ENCODE measurements at places on chromosomes 12 and 14.

DNA sequence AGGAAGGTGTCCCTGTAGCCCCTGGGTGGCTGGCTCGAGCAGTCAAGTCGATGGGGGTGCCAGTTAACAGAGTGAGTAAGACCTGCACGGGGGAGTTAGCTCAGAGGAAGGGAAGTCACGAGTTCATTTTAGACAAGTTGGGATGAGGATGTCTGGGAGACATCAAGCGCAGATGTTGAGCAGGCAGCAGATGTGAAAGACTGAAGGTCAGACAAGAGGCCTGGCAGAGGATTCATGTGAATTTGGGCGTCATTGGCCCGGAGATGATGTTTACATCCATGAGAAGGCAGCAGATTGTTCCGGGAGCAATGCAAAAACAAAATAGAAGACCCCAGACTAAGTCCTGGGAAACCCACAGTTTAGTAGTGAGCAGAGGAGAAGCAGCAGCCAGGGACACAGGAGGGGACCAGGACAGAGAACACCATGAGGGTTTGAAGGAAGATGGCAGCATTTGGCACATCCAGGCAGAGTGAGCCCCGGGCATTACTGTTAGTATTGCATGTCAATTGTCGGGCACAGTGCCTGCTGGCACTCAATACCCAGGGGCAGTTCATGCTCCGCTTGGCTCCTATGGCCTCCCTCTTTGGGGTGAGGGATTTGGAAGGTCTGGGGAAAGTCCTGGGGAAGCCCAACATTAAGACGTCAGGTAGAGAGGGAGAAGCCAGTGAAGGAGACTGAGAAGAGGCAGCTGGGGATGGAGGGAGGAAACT is 15.1 kb downstream of the LTBP2 start:
- no peak for DNase-seq

DNA sequence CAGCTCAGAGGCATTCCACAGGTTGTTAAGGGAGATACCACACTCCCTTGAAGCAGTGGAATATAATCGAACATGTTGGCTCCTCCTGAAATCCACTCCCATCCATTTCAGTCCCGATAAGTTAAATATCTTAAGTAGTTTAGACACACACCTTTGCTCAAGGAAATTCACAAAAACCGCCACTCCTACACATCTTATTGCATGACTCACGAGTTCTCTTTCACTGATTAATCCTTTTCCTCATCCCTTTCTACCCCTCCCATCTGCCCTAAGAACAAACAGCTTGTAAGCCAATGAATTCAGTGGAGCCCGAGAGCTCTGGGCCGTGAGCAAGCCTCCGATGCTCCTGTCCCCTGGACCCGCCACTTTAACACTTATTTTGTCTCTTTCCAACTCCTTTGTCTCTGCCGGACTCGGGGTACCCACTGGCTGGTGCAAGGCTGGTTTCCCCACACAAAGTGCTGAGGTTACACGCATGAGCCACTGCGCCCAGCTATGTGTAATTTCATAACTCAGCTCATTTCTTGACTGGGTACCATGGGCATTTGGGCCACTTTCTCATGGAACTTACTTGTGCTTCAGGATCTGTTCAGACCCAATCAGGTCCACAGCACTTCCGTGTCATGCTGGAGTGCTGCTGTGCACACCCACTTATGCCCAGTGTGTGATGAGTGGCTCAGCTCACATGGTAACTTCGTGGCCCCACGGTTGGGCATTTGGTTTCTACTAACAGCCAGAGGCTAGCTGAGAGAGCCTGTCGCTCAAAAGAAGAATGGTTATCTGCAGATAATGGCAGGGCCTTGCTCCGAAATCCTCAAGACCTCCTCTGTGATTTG is 171.8 kb upstream of the ALG10B start:
- no peak for DNase-seq

- DNase-seq = no peak
These were observed 2.2 kb downstream of the PDZRN4 start for GRCh38 chr12:41190338-41190737.

DNA sequence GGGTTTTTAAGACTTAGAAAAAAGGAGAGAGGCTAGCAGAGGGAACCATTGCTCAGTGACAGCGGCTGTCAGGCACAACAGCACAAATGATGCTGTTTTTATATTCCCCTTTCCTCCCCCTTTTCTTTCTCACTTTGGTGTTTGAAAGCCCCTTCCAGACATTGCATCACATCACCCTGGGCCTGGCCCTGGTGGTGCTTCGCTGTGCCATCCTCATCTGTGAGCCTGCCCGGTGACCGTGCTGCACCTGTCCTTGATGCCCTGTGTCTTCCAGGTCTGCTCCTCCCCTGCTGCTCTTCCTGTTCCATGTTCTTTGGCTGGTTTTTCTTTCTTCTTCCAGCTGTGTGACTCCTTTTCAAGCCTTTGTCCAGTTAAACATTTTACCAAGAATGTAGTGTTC is 24.8 kb downstream of the KLC1 start:
- DNase-seq = no peak

DNA sequence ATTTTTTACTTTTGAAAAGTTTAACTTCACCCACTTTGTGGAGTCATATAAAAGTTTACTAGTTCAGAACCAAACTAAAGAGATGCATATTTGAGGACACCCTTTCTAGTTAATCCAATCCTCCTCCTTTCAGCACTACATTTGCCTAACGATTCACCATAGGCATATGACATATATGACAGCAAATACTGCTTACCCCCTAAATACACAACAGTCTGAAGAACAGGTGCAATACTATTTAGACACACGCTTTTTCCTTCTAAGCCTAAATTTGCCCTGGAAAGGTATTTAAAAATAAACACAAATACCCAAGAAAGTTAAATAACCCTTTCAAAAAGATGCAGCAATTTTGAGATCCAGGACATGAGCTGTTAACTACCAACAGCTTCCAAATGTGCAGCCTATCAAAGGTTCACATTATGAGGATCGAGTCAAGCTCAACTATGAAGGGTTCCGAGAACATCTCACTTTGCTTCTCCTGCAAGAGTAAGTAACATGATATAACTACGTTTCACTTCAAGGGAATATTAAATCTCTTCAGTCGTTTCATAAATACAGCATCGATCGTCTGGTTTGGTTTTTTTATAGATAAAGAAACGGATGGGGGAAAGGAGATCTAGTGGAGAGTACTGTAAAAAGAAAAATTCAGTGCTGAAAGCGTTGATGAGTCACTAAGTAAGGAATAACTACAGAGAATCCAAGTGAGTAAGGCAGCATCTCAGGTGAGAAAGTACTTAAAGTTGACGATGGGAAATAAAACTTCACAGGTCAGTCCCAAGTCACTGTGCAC is 677 bp upstream of the AP4S1 start:
- no peak for DNase-seq

DNA sequence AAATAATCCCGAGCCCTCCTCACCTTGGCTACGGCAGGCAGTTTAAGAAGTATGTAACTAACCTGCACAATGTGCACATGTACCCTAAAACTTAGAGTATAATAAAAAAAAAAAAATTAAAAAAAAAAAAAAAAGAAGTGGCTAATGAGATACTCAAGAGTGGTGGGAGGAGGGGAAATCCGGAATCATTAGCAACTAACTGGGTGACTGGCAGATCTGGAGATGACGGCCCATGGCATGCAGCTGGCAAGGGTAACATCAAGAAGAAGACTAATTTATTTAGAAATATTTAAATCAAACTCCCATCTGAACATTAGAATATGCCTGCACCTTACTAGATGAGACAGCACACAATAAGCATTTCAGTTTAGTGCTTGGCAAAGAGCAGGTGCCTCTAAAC is 52.3 kb upstream of the TMCC3 start:
- no peak for DNase-seq

- DNase-seq = no peak
These were observed 2.3 kb downstream of the OAS2 start for GRCh38 chr12:112980491-112981158.

DNA sequence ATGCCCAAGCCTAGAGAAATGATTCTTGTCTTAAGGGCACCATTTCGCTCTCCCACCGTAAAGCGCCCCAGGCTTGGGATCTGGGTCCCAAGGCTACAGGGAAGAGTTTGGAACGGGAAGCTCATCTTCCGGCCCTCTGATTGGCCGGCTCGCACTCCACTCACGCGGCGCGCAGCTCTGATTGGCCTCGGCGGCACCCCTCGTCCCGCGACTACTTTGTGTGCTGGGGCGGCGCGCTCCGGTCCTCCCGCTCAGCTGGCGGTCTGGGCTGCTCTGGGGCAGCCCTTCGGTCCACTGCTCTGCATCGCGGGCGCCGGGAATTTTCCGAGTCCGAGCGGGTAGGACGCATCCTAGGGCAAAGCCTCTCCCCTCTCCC is 886 bp upstream of the FUT8 start:
- DNase-seq = peak; percentile 75

DNA sequence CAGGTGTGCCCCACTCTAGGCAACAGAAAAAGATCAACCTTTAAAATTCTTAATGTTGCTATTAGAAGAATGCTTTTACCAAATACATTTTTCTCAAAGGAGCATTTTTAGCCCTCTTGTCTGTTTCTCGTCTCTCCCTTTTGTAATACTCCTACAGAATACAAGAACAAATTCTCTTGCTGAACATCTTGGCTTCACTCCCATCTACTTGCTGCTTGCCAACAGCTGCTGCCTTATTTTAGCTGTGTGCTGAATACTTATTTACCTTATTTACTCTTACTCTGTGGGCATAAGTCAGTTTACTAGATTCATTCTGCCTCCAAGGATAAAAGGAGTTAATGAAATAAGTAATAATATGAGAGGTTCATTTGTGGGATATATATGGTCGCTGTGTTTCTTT is 70.8 kb downstream of the POLR3B start:
- no peak for DNase-seq

DNA sequence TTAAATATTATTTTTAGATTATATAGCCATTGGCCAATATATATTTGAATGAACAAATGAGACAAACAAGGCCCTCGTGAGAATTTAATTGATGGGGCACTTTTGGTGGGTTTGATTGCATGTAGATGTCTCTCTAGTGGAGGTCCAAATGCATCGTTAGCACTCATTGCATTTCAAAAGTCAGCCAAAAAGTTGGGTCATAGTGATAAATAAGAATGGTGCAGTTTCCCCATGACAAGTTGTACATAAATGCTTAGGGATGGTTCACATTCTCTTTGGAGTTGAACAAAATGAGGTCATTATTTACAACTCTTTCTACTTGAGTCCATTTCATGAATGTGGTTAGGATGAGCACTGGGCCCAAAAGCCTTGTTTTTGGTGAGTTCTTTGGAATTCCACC is 1.0 kb downstream of the BEST3 start:
- no peak for DNase-seq

GRCh38 chr14:106622200-106622745 is 1095.9 kb downstream of the TMEM121 start:
- DNase-seq = no peak

DNA sequence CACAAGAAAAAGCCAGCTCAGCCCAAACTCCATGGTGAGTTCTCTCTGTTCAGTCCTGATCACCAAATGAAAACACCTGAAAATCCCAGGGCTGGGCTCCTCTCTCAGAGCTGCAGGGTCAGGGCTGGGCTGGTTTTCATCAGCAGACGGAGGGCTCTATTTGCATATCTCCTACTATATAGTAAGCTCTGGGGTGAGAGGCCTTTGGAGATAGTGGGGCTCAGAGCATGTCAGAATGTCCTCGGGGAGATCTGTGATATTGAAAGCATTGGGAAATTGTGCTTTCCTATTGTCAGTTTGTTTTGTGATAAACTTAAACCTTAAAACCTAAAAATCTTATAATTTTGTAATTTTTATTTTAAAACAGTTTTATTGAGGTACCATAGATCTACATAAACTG is 742.6 kb downstream of the TMEM121 start:
- DNase-seq = no peak

GRCh38 chr14:58816416-58817115 is 178.8 kb downstream of the DACT1 start:
- no peak for DNase-seq

DNA sequence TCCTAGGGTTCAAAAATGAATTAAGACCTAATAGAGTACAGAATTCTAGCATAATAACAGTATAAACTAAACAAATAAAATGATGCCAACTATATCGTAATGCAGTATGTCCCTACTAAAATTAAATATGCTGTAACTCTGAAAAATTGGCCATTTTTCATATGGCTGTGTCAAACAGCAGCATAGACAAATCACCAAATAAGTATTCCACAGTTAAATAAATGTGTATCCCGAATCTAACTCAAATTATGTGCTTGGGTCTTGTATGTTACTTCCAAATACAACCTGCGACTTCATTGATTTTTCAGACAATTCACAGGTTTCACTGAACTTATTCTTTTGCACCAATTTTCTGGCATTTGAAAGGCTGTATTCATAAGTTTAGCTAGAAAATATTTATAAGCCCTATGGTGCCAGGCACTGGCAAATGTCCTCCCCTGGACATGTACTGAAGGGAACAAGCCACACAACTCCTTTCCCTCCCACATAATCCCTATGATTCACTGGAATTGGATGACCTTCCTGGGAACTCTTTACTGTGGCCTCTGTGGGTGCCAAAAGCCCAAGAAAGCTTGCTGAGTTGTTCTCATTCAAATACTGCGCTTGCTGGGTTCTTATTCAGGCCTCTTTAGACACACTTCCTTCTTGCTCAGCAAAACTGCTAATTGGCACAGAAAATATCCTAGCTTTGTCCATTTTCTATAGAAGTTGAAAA is 108.8 kb downstream of the KITLG start:
- no peak for DNase-seq

GRCh38 chr14:24681056-24681455 is 47.1 kb upstream of the GZMB start:
- DNase-seq = no peak

DNA sequence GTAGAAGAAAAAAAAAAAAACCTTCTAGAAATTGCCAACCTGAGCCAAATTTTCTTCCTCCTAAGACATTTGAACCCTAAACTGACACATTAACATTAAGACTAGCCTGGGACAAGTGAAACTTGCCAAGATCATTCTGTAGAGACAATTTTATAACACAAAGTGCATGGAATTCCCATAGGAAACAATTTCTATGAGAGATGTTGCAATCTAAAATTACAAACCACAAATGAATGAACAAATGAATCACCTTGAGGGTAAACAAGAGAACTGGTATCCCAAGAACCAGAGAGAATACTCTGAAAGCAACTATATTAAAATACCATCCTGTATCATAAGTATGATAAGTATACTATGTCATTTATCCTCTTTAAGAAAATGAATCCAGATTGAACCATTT is 165.3 kb downstream of the DICER1 start:
- DNase-seq = no peak

DNA sequence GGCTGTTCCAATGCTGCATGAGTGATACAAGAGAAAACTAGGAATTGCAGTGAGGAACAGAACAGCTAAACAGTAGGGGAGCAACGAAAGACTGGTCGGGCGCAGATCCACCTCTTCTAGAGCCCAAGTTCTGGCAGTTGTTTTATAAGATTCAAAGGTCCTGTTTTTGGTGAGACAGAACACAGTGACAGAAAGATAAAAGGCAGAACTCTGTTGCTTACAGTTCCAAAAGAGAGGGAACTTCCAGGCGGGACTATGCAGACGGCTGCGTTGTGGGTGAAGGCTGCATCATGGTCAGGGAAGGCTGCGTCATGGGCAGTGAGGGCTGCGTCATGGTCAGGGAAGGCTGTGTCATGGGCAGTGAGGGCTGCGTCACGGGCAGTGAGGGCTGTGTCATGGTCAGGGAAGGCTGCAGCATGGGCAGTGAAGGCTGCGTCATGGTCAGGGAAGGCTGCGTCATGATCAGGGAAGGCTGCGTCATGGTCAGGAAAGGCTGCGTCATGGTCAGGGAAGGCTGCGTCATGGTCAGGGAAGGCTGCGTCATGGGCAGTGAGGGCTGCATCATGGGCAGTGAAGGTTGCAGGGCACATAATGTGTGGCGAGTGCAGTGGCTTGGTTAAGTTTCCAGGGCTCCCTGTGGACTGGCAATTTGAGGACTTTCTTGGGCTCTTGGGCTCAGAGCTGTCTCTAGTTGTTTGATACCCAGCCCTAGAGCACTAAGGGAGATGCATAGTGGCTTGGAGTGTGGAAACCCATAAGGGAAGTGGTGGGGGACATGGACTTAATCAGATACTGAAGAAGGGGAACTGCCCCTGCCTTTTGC is 619.9 kb downstream of the AACS start:
- no peak for DNase-seq
